ENCODE measurements at places on chromosomes 1 and 21.
A peak's percentile ranks its signal among the peaks of the same experiment; 100 is the strongest.

DNA sequence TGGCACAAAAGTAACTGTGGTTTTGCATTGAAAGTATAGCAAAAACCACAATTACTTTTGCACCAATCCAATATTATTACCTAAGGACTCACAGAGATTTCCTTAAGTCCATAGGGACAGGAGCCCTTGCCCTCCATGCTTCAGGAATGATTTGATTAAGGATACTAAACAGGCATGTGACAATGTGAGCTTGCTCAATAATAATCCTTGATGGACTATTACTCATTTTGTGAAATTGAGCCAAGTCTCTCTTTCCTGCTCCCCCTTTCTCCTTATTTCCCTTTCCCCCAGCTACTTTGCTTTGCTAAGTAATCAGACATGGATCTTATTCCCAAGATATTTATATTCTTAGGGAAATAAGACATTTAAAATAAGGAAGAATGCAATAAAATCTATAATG lies 21.6 kb upstream of the RGL1 start:
- DNase-seq: no peak

DNA sequence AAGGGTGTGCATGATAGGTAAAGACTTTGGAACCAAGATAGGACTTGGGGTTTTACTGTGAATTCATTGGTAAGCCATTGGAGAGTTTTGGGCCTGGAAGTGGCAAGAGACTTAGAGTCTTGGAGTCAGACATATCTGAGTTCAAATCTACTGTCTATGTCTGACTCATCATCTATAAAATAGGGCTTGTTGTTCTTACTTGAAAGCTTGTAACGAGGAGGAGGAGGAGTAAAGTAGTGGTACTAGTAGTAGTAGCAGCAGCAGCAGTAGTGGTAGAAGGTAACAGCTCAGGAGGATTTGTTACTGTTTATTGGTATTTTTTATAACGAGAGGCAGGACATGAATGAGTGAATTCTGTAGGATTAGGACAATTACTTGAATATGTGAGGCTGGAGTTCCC lies 62.7 kb downstream of the CACHD1 start:
- no peak for DNase-seq

- no peak for DNase-seq
Observed at GRCh38 chr21:41000838-41001237, 153.9 kb upstream of the DSCAM start.

DNA sequence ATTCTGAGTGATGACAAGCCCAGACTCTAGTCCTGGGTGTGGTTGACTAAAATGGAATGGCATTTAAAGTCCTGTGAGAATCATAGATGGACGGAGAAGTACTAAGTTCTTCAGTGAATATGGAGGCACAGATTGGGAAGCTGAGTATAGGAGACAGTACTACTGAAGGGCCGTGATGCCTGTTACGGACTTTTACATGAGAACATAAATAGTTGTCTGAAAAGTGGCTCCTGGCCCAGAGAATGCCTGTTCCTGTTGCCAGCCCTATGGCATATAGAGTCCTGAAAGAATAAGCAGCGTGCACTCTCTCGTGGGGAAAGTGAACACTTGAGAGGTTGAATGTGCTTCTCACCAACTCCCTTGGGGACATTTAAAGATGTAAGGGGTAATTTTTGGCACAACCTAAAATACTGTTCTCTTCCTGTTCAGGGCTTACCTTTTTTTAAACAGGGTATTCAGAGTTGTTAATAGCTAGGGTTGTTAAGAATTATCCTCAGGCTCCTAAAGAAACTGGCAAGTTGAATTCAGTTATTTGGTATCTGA lies 20.4 kb downstream of the CCT8 start:
- DNase-seq: no peak

DNA sequence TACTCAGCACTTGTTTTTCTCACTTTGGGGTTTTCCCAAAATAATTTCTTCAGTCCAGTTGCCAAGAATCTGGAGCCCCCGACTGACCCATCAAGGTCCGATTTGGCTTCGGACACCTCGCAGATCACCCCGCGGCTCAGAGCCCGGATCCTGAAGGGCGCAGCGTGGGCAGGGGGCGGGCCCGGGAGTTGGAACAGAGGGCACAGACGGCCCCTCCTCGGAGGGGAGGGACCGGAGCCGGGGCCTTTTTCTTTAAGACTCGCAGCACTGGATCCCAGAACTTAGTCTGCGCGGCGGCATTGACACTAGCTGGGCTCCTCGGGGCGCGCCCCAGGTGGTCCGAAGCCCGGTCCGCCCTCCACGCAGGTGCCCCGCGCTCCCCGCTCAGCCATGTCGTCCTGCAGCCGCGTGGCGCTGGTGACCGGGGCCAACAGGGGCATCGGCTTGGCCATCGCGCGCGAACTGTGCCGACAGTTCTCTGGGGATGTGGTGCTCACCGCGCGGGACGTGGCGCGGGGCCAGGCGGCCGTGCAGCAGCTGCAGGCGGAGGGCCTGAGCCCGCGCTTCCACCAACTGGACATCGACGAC lies at the start of gene CBR3:
Gene CBR3, plus strand, starts transcription at position 277 of the 588 bp plus-strand sequence. Its CDS starts 114 bp downstream, at position 391.
- peak; percentile 44 for DNase-seq

DNA sequence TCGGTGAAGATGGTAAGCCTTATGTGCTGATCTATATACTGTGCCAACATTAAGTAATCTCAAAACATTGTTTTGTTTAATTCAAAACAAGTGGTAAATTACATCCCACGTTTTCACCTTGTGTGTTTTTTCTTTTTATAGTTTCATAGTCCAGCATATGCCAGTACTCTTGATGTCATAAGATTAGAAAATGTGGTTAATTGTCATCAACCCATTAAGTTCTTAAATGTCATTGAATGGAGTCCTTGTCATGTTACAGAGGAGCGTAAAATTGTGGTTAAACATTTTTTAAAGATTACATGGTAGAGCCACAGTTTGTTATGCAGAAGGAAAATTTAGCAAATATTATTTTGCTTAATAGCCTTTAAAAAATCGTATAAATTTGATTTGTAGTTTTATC lies 93.1 kb downstream of the FNBP1L start:
- no peak for DNase-seq

DNA sequence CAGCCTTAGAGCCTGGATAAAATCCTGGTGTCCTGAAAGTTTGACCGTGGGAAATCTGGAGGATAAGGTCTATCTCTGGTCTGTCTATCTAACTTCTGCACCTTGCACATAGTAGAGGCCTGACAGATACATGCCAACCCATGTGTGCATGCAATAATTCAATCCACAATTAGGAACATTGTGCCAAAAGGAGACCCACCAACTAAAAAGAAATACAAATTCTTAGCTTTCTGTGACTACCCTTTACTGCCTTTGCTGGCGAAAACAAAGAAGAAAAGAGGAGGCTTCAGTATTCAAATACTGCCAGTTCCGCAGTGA lies 381 bp upstream of the KLHL20 start:
- DNase-seq: no peak

GRCh38 chr21:44647222-44647552 lies 973 bp downstream of the KRTAP10-11 start:
- no peak for DNase-seq

DNA sequence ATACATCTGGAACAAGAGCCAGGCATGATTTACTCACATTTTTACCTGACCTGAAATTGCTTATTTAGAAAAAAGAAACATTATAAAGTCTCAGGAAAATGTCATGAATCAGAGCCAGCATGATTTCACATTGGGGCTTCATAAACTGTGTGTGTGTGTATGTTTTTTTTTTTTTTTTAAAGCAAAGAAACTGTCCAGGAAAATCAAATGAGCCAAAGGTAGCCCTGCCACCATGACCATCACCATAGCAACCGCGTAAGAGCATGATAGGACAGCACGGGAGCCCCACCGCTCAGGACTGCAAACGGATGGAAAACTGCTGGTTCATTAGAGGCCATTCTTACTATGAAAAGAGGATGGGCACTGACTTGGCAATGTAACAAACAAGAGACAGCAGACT lies 139.2 kb downstream of the NTMT2 start:
- DNase-seq: no peak

DNA sequence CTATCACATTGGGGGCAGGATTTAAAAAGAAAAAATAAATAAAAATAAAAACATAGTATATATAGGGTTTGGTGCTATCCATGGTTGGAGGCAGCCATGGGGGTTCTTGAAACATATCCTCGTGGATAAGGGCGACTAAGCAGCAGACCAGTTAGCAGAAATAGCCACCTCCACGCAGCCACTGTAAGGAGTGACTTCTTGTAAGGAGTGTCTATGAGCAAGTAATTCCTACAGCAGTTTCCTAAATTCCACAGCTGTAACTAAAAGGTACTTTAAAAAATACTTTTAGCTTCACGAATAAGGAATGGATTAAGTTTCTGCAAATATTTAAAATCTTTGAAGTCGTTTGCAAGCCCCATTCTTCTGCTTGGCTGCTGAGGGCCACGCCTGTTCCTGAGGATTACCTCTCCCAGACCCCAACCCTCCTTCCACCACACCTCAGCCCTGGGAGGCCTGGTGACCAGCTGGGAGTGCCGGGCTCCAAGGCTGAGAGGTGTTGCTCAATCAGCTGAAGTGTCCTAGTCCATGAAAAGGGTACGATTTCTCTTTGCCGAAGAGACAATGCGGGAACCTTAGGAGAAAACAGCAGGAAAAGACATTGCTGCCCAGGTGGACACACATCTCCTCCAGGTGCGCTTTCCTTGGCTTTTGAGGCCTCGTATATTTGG lies 115.3 kb downstream of the ADSS2 start:
- no peak for DNase-seq

DNA sequence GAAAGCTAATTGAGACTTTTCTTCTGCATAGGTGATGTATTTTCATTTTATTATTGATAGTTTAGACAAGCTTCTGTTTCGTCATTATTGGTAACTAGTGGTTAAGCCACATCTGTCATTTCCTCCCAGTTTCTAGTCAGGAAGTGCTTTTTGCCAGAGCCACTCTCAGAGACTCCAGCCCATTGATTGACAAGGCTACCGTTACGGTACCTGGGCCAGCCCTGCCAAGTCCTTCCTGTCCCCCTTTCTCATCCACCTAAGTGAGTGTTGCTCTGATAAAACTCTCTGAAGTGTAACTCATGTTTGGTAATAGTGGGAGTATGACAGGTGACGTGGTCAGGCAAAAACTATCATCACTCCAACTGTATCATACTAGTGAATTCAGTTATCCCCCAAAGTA lies 29.6 kb upstream of the AGL start:
- DNase-seq: no peak

DNA sequence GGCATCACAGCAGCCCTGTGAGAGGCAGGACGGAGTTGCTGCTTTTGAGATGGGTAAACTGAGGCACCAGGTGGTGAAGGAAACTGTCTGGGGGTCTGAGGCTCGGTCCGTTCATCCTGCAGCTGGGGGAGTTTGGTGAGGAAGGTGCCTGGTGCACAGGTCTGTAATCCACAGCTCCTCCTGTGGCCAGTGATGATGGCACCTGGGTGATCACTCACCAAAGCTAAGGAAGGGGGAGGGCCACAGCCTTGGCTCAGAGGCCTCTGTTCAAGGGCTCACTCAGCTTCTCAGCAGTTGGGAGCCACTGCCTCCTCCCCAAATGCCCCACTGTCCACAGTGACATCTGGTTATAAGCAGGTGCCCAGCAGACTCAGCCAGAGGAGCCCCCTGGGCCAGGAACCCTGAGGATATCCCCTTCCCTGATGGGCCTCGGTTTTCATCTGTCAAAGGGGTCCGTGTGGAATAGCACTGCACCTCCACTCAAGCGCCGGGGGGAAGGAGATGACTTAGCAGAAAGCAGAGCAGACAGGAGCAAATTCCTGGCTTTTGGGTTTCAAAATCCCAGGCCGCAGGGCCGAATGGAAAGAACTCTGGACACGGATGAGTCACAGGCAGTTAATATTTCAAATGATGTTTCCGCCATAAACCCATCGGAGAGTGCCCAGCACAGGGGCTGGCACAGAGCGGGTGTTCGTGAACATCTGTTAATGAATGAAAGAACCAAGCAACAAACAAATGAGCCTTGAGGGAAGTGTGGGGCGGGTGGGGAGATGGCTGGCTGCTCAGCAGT lies 82.8 kb downstream of the DMRTB1 start:
- no peak for DNase-seq

DNA sequence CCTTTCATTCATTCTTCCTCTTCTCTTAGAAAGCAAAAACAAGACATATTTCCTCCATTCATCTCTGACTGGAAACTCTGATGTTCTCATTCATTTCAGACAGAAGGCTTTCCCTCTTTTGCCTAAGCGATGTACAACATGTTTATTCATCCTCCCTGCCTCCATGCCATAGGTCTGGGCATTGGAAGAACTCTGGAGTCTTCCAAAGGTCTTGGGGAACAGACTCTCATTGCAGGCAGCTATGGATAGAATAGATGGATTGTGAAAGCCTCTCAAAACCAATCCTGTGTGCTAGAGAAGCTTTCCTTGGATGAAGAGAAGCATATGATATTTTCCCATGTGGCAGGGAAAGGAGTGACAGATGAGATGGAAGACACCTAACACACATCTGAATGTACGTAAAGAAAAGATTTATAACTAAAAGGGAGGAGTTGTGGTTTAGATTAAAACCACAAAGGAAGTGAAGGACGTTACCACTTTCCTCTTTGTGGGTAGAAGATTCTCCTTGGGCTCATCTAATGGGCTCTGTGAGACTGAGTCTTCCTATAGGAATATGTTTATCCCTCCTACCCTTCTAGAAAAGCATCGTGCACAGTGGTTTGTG lies 38.7 kb downstream of the BCL9 start:
- DNase-seq: no peak

GRCh38 chr1:4210043-4210442 lies 310.0 kb upstream of the C1orf174 start:
- no peak for DNase-seq

GRCh38 chr1:77631302-77631701 lies 51.2 kb downstream of the ZZZ3 start:
- DNase-seq: no peak

DNA sequence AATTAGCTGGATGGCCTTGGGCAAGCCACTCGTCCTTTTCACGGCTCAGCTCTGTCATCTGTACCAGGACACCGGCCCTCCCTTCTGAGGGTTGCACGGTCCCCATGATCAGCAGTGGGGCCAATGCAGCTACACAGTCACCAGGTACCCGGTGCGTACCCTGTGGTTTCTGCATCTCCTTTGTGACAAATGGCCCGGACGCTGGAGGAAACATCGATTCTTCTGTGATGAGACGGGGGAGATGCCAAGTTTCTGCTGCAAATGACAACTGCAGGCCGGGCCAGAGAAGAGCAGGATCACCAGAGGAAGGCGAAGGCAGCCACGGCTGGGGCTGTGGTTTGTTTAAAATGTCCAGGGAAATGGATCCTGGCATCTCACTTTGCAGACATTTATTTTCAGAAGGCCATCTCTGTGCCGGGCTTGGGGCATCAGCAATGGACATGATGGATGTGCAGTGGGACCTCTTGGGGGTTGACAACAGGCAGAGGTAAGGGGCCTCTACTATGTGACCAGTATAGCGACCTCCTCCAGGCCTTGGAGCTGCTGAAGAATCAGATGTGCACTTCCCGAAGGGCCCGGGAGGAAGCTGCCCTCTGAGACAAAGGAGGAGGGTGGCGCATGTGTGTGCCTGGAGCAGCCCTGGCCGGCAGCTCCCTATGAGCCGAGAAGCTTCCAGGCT lies 221.9 kb upstream of the C1orf174 start:
- no peak for DNase-seq

DNA sequence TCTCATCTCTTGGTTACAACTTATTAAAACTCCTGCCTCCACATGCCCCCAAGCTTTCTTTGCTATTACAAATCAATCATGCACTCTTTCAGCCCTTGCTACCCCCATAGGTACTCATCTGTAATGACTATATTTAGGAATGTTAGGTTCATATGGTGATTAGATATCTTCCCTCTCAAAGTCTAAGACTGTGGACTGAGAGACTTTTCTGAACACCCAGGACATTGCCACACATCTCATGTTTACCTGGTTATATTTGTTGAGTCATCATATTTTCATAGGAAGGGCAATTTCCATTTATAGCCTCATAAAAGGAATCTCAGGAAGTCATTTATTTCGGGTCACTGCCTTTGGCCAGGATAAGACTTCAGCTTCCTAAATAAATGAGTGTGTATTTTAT lies 81.5 kb upstream of the LPGAT1 start:
- no peak for DNase-seq

Data from dorsolateral prefrontal cortex (tissue), 122 donors.